ENCODE measurements at places on chromosomes 6 and 20.

GRCh38 chr20:12987261-12987660 is 21.5 kb upstream of the SPTLC3 start:
- DNase-seq, result no peak

- peak; percentile 41 for DNase-seq
These were observed 734 bp downstream of the TPBG start for GRCh38 chr6:82364087-82365015.

GRCh38 chr20:14619411-14619810 is 282.0 kb upstream of the FLRT3 start:
- DNase-seq, result no peak

GRCh38 chr6:27209659-27210269 is 37.7 kb upstream of the PRSS16 start:
- DNase-seq, result no peak

GRCh38 chr6:69398729-69399128 is 398.1 kb downstream of the LMBRD1 start:
- no peak for DNase-seq

GRCh38 chr6:111837641-111838500 is 35.4 kb downstream of the FYN start:
- peak; percentile 71 for DNase-seq

DNA sequence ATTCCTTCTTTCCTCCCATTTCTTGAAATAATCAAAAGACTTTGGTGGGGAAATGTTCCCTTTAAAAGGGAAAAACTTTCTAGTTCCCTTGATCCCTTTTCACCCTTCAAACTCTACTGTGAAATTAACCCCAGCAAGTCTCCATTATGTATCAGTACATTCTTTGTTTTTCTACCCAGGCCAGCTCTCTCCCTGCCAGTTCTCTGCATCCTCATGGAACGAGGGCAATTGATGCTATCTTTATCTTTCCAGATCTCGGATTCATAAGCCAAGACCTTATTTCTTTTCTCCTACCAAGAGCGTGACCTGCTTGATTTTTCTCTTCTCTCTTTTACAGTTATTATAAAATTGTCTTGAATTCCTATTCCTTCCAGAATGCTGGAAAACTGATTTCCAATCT is 75.8 kb downstream of the ADGRB3 start:
- DNase-seq, result no peak

DNA sequence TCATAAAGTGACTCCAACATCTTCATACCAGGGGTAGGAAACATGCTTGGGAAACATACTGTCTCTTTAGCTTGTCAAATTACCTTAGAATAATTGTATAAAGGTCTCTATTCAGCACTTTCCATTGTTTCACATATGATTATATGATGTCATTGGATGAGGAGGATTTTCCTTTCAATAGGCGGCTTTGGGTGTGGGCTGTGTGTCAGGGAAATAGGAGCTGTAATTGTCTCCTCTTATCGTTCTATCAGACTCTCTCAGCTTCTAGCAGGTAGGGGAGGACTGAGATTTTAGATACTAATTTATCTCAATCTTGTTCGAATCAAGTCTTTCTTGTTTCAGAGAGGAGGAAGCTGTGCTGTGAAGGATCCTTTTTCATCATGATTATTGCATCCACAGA is 179.4 kb upstream of the OLIG3 start:
- no peak for DNase-seq

GRCh38 chr6:30781743-30782424 is 37.5 kb upstream of the IER3 start:
- no peak for DNase-seq

DNA sequence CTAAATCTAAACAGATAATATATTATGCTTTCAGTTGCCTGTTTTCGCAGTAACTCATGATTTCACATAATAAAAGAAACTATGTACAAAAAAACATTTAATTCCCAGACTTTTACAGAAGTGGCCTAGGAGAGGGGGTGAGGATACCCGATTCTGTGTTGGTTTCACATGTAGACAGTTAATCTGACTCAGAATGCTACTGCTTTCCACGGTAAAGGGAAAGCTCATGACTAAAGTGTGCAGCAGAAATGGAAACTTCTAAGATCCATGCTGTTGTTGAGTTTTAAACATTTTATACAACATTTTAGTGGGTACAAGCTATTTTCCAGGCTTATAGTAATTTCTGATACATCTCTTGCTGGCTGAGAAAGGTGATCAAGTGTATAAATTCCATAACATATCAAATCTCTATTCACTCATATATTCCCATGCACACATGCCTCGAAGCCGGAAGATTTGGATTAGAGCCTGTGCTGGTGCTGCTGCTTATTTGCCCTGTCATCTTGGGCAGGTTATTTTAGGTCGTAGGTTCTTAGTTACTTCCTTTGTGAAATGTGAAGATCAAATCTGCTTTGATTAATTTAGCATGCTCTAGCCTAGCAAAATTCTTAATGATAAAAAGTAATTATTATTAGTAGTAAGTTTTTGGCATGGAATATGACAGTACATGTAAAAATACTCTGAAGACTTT is 896.7 kb upstream of the MAP3K7 start:
- no peak for DNase-seq

GRCh38 chr6:133958791-133959190 is 5.8 kb downstream of the TBPL1 start:
- no peak for DNase-seq

Data from activated T-cell treated with anti-CD3 and anti-CD28 coated beads, Interleukin-2, amount 50 U/mL, for 24 hours (primary cell).